ENCODE measurements at places on chromosomes 7 and 10.

DNA sequence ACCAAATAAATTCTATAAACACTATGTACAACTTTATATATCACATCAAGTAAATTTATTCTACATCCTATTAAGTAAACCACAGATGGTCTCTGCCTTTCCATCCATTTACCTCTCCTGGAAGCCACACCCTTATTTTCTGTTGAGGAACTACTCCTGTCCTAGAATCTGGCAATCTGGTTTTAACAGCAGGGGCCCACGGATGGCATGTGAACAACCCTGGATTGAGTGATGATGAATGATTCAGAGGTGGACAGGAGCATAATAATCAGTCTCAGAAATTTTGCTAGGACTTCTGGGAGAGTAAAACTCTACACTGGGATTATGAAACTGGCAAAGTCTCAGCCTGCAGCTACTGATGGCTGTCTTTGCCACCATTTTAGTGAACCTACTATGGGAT is 54.1 kb downstream of the CDK6 start:
- DNase-seq = no peak

GRCh38 chr7:95886501-95887090 is 114.2 kb downstream of the DYNC1I1 start:
- peak; percentile 12 for DNase-seq

- DNase-seq = no peak
These were observed 87.0 kb downstream of the IPMK start for GRCh38 chr10:58180666-58181065.

- no peak for DNase-seq
These were observed 1047.1 kb downstream of the NRG3 start for GRCh38 chr10:82922046-82922445.

DNA sequence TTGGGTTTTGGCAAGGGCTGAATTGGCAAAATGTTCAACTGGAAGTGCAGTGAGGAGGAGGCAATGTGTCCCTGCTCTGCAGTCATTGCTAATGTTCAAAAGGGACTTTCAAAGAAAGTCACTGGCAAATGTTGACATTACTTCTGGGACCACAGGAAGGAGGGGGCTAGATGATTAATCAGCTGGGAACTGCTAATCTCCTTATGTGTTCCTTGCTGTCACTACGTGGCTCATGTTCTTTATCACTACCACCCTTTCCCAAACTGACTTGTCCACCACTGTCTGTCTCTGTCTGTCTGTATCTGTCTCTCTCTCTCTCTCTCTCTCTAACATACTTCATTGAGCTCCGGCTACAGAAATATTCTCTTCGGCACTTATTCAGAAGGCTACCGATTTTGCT is 86.9 kb upstream of the MTPN start:
- no peak for DNase-seq

DNA sequence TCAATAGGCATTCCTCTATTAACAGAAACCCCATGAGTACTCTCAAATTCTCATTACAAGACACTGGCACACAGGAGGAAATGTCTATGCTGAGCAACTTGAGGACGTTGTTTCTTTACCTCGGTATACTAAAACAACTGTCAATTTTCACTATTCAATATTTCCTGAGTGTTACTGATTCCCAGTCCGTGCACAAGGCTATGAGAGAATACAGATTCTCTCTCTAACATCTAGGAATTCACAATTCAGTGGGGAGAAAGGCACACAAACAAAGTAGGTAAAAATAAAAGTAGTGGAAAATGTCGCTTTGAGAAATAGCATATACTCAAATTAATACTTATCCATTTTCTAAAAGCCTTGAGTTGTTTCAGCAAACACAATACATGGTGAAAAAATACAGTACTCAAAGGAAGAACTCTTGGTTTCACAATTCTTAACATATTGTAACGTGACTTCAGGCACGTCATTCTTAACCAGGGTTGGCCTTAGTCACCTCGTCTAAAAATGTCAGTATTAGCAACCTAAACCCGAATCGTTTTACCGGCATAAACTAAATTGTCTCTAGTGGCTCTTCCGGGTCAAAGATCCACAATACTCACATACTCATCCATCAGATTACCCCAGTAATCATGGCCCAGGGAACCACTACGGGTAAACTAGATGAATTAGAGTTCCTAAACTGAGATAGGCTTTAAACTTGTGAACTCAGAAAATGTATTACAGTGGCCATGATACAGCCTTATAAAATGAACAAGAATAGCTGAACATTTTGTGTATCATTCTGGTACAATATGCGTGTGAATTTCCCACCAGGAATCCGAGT is 1.5 kb downstream of the IPMK start:
- peak; percentile 70 for DNase-seq

DNA sequence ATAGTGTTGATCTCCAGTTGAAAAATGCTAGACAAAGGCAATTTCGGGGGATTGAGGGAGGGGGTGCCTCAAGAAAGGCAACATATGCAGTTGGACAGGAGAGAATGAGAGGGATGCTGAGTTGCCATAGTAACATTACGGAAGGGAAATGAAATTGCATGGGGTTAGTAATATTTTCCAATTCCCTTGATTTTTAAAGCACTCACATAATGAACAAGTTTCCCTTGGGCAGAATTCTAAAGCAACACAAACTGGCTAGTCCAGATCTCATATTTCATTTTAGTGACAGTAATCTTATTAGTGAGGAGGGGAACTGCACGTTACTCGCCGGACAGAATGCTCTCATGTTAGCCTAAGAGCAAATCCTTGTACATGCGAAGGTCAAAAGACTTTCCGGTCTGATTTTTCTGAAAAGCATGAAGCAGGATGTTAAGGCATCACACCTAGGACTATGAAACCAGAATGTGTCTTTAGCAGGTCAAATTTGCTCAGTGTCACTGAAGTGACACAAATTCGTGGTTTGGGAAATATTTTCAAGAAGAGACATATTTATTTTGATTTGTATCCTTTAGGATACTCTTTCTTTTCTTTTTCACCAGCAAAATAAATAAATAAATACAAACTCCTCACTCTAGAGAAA is 165.5 kb downstream of the ANK3 start:
- DNase-seq = no peak

GRCh38 chr10:54880996-54881395 is 80.0 kb upstream of the PCDH15 start:
- DNase-seq = no peak

DNA sequence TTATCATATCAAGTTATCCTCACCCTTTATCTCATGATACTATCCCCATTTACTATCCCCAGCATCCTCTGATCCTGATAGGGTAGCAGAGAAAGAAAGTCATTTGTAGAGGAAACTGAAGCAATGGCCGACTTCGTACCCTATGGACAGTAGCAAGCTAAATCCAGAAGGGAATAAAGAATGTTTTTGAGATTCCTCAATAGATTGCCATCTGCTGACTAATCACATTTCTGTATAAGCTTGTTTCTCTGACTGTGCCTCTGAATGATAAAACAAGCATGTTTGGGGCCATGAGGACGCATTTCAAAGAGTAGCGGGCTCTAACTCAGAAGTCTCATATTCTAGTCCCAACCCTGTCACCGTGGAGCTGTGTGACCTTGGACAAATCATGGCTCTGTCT is 13.2 kb upstream of the FAM107B start:
- no peak for DNase-seq

DNA sequence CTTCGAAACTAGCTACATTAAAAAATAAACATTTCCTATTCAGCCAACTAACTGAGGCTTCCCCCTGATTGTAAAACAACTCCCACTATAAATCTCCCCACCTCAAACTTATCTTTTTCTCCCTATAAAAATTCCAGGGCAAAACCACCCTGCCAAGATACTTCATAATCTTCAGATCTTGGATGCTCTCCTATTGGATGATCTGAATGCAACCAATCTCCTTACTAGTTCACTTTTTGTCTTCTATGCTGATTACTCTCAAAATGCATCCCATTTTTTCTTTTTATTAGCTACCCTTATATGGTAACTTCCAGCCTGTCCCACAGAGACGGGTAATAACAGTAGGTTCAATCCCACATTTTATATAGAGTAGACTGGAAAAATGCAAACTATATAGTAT is 15.0 kb upstream of the PRSS58 start:
- no peak for DNase-seq

DNA sequence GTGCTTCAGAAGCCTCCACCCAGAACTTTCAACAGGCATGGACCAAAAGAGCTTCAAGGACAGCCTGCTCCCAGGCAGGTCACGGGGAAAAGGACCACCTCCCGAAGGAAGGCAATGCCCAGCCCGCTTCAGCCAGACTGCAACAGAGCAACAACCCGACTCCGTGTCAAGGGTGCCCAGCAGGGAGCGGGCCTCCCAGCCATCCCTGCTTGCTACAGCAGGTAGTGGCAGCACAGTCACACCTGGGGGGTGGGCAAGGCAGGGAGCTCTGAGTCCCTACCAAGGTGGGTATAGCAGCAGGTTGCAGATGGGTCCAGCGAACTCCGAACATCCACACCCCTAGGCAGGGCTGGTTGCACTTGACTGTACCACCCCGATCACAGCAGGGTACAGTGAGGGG is 467.8 kb upstream of the PFKP start:
- no peak for DNase-seq

DNA sequence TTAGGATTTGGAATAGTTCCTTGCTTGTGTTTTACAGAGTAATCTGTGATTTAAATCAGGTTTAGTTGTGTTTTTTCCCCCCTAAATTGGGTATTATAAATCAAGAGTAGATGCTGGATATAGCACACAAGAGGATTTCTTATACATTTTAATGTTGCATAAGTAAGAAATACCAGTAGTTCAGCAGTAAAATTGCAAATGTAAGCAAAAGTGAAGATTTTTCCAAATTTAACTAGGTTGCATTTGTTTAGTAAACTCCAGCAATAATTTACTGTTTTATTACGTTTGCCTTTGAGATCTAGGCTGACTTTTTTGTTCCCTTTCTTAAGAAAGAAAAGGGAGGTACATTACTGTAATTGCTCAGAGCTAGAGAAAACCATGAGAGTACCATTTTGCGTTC is 207.3 kb downstream of the LRMDA start:
- DNase-seq = no peak

DNA sequence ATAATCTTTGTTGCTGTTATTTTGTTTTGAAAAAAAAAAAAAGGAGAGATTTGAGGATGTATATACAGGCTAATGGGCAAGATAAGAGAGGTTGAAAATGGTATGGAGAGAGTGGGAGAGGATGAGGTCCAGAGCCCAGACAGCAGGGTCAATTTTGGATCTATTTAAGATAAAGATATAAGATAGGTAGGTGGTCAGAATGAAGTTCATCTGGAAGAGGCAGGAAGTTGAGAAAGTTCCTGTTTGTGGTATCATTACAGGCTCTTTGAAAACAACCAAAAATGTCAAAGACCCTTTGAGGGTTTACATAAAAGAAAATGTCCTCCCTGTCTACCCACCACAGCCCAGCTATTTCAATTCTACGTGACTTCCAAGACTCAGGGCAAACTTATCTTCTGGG is 7.5 kb downstream of the CEP41 start:
- DNase-seq = no peak

GRCh38 chr7:147869456-147869855 is 721.1 kb upstream of the C7orf33 start:
- no peak for DNase-seq

DNA sequence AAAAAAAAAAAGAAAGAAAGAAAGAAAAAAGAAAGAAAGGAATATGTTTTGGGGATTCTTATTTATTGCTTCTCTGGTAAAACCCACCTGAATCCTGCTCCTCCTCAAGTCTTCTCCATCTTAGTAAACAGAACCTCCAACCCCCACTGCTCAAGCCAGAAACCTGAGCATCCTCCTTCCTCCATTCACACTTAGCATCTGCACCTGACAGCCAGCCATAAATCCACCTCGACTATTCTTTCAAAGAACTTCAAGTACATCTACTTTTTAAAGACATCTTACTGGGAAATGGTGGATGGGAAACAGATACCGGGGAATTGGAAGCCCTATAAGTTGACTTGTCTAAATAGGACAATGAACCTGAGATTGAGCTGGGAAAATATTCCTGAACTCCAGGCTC is 519.9 kb upstream of the DPP6 start:
- DNase-seq = no peak

DNA sequence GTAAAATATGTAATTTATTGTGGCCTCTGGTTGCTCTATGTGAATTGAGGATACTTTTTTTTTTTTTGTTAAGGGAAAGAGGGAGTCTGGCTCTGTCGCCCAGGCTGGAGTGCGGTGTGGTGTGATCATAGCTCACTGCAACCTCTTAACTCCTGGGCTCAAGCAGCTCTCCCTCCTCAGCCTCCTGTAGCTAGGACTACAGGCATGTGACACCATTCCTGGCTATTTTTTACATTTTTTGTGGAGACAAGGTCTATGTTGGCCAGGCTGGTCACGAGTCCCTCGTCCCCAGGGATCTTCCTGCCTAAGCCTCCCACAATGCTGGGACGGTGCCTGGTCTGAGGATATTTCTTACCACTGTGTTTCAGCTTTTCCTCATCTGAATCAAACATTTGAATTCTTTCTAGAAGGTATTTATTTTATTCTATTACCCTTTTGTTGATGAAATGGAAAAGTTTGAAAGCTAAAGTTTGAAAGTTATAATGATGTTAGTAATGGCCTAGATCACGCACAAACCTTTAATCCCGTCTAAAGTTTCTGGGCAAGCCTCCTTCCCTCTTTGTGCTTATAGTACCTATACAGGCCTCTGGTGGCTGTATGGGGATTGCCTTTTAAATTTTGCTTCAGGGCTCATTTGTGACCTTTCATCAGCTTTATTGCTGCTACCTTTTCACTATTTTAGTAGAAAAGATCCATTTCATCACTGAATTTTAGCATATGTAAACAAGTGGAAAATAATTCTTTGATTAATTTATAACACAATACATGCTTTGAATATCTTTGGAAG is 2.0 kb downstream of the IFRD1 start:
- DNase-seq = peak; percentile 69

DNA sequence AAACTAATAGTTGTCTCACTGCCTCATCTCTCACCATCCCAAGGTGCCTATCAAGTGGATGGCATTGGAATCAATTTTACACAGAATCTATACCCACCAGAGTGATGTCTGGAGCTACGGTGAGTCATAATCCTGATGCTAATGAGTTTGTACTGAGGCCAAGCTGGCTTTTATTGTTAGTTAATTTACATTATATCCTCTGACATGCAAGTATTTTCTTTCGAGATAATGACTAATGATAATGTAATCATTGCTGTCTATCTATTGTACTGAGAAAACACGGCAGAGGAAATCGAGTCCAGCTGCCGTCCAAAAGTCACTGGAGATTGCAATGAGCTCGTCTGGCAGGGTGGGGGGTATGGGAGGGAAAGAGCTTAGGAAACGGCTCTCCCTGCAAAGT is 172.4 kb upstream of the LANCL2 start:
- peak; percentile 82 for DNase-seq

Data from fibroblast of skin of scalp (primary cell).